Stimulated activated CD8-positive, alpha-beta memory T cell treated with anti-CD3 and anti-CD28 coated beads, Interleukin-15, amount 100 ng/mL, for 48 hours (primary cell): ENCODE measurements at places on chromosomes 5 and 9.
A peak's percentile ranks its signal among the peaks of the same experiment; 100 is the strongest.

DNA sequence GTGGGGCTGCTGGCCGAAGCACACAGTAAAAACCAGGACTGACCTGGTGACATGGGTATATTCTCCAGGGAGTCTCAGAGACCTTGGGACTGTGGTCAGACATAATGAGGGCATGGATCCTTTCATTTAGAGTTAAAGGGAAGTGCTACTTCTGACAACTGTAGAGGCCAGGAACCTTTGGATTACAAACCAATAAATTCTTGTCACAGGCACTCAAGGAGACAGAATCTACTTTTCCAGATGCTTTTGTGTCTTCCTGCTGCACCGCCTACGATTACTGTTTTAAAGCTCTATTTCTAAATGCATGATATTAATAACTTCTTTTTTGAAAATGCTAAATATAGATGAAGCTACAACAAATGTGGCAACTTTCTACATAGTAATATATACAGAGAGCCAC is 106.5 kb upstream of the LPAR1 start:
- DNase-seq, result no peak

DNA sequence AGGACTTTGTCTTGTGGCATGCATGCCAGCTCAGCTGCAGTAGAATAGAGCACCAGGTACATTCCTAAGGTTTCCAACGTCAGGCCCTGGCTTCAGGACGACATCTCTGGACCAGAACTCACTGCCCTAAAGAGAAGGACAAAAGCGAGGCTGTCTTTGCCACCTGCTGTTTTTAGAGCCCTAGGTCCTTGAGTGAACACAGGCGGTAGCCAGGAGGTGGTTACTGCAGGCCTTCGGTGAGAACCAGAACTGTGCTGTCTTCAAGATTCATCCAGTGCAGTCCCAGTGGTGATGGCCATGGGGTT is 288.9 kb upstream of the CDH18 start:
- no peak for DNase-seq

- DNase-seq, result no peak
Measured at GRCh38 chr9:13189362-13189761, 90.1 kb downstream of the MPDZ start.

DNA sequence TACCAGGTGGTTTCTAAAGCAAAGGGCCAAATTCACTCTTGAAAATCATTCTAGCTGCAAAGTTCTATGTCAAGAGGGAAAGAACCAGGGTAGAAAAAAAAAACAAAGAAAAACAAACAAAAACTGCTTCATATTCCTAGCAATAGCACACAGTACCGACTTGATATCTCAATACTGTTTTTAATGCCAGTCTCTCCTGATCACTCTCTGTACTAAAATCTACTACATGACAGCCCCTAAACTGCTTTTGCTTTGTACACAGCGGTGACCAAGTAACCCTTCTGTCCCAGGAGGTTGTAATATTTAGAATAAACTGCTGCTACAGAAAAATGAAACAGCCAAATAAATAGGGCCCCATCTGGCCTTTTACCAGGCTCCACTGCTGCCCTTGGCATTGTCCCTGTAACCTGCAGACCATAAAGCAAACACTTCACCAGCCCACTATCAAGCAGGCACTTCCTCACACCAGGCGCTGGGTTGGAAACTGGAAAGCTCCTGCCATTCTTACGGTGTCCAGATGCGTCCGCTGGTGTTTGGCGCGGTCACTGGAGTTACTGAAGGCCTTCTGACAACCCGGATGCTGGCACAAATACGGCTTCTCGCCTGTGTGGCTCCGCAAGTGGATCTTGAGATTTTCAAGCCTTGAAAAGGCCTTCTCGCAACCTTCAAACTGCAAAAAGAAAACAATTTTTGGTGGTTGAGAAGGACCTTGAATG is 363.2 kb downstream of the GLIS3 start:
- no peak for DNase-seq

DNA sequence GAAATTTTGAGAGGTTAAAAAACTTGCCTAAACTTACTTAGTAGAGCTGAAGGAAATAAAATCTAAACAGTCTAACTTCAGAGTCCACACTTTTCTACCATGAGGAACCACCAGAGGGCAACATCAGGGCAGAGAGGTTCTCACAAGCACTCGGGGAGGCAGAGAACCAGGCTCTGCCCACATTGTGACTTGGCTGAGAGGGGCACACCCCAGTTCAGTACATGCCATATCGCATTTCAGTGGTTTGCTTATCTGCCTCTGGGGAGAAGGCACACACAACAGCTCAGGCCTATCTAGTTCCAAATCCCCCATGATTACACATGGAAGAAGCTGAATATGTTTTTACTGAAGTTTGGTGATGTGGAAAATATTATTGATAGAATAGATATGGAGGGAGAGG is 49.2 kb downstream of the EQTN start:
- no peak for DNase-seq

DNA sequence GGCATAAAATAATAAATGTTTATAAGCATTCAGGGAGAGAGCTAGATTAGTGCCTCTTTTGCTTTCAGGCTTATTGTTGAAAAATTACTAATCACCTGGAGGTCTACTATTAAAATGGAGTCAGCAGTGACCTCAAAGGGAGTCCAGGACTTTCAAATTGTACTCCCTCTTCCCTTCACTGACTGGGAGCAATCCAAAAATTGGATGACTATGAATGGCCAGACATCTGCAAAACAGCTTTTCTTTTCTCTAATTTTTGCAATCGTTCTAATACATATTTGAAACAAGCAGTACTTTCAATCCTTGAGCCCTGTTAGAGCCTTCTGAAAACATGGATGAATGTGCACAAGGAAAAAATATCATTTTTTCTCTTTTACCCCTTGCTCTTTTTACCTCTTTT is 461.8 kb downstream of the TMEM232 start:
- DNase-seq, result no peak

DNA sequence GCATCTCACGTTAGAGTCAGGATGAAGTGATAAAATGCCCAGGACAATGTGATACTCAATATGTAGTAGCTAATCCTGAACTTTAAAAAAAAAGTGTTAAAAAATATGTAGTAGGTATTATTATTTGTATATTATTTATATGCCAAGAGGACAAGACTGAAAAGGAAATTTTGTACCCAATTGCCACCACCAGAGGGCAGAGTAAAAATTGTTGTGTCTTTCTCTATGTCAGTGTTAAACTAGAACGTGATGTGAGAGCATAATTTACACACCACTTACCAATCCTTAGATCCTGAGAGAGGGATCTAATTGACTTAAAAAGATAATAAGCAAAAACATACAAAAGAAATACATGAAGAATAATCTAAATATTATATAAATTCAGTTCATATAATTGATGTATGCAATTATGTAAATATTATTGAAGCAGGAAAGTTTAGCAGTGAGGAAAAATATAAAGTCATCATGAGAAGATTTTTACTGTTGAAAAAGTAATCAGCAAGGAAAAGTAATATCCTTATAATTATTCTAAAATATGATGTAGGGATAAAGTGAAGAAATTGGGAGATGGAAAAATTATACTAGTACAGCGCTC is 288.9 kb downstream of the RAB3C start:
- DNase-seq, result no peak

GRCh38 chr5:18749763-18750162 is 1115.5 kb downstream of the TAF11L14 start:
- peak; percentile 20 for DNase-seq

- DNase-seq, result no peak
Measured at GRCh38 chr9:123335193-123335985, 20.6 kb upstream of the CRB2 start.
